ENCODE measurements at places on chromosomes 1 and 21.

DNA sequence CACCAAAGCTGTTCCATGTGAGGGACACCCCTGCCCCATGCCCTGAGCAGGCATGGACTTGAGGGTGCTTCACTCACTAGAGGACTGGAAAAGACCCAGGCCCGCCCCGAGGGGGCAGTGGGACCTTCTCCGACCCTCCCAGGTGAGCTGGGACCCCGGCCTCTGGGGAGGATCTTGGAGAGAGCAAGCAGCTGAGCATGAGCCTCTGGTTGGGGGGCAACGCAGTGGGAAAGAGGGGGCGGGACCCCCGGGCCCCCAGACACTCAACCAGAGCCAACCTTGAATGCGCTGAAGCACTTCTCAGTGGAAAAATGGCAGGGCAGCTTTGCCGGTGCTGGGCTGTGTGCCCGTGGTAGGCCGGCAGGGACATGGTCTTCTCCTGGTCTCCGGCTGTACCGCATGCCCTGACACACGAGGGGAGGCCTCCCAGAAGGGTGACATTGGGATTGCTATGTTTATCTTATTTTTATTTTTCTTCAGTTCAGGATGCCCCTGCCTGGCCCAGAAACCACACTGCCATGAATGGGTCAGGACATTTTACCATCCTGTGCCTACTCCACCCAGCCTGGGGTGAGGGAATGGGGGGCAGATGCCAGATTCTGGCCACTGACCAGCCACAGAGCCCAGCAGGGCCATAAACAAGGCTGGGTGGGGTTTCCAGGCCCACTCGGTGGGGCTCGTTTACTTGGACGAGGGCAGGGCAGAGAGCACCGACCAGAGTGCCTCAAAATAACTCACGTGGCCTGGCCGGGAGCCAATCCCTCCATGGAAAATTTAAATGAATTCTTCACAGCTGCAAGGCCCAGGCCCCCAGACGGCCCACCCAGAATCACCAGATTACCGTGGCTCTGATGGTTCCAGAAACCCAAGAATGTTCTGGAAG is 17.2 kb upstream of the LAPTM5 start:
- DNase-seq, result no peak

GRCh38 chr21:26405735-26406361 is 167.2 kb downstream of the CYYR1 start:
- DNase-seq, result no peak

- DNase-seq, result no peak
Observed at GRCh38 chr1:39507230-39507928, 15.9 kb downstream of the BMP8A start.

DNA sequence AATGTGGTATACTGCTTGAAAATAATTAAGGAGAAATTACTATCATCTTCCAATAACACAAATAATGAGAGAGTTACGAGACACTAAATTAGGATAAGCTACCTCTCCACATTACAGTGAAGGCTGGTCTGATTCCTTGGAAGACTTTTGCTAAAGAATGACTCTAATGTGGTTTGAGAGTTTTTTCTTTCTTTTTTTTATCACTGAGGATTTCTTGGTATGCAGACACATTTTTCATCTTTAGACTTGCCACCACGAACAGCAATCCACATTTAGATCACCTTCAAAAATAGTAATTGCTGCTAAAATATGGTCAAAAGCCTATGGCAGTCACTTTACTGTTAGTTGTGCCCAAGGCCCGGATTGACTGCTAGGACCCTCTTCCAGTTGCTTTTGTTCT is 16.6 kb upstream of the TMEM35B start:
- DNase-seq, result no peak

GRCh38 chr1:187336441-187337168 is 507.9 kb downstream of the PLA2G4A start:
- DNase-seq, result no peak

- no peak for DNase-seq
Observed at GRCh38 chr1:243315455-243315854, 59.6 kb downstream of the SDCCAG8 start.

GRCh38 chr21:15204970-15205286 is 140.1 kb upstream of the NRIP1 start:
- DNase-seq, result no peak

Data from skin of body (tissue), 3 donors.